ENCODE measurements at places on chromosomes 2 and 18. TPM values are rescaled to one million over a fixed set of nuclear protein-coding genes. Genes with fewer than 3 reads are reported as not detected.

DNA sequence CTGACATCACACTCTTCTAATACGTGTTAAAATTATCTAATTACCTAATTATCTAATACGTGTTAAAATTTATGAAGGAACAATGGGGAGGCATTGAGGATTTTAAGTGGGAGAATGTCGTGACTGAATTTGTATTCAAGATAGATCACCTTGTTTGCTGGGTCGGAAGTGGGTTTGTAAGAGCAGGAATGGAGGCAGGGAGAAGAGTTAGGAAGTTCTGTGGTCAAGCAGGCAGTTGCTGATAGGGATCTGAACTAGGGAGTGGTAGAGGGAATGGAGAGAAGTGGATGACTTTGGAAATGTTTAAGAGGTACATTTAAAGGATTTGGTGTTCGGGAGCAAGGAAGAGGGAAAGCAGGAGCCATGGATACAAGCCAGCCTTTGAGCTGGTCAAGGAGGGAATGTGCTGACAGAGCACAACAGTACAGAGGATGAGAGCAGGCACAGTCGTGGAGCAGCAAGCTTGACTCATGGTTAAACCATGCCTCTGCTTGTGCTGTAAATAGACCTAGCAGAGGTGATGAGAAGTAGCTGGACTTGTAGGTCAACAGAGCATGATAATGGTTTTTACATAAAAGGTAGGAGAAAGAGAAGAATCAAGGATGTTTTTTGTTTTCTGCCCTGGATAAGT, 16.2 kb downstream of the IL18RAP start:
- DNase-seq, result no peak

- DNase-seq, result no peak
Observed at GRCh38 chr2:236236559-236237452, 27.4 kb downstream of the ASB18 start.

Gene DPYSL5
- not detected for total RNA-seq

Gene FSHR
- not detected for total RNA-seq

- no peak for DNase-seq
Observed at GRCh38 chr2:225999692-226000091, 600.2 kb downstream of the NYAP2 start.

Gene MC5R
- total RNA-seq, result not detected

DNA sequence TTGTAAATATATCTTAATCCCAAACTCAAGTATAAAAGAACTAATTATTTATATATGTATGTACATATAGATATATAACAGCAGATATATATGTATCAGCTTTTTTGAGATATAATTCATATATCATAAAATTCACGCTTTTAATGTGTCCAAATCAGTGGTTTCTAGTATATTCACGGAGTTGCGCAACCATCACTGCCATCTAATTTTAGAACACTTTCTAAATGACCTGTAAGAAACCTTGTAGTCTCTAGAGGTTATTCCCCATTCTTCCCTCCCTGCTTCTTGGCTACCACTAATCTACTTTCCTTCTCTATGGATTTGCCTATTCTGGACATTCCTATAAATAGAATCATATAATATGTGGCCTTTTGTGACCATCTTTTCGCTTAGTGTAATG, 163.5 kb upstream of the TCF4 start:
- DNase-seq, result no peak

DNA sequence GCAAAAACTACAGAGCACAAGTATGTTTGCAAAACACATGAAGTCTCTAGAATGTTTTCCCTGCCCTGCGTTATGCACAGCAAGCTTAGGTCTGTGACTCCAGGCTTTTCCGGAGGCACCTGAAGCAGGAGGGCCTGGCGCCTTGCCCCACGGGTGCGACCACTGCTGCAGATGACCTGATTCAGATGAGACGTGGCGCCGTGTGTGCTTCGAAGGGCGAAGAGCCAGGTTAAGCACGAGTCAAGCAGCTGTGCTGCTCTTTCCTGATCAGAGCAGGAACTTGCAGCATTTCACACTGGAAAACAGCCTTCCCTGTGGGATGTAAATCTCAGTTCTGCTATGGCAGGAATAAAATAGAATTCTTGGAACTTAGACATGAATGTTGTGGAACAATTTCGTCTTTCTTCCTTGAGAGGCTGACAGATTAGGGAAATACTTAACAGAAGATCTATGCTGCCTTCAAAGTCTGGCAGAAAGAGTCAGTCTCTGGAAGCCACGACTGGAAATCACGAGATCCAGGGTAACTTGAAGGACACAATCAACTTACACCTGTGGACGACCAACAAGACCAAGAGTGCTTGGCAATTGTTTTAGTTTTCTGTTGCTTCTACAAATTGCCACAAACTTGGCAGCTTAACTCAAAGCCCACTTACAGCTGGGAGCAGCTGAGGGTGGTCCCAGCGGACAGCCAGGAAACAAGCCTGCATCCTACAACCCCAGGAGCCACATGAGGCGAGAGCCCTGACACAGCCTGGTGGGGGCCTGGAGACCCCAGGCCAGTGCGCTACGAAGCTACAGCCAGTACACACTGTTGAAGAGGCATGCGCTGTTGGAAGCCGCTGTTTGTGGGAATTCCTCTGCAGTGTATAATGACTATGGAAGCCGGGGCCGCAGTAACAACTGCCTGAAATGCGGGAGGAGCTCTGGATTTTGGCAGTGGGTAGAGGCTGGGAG, 42.9 kb downstream of the EIPR1 start:
- no peak for DNase-seq

DNA sequence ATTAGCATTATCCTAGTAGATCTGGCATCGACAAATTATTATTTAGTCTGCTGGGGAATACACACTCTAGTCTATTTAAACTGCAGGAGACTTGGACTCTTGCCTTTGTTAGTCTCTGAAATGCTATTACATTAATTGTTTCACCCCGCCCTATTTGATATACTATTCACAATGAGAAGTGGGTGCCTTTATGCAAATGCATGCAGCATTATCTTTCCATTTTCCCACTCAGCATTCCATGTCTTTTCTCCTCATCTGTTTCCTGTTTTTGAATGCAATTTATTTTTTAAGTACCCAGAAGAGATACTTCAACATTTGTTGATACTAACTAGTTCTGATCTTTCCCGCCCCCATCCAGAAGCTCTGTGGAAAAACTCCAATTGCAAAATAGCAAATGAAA, 395.3 kb upstream of the NXPH2 start:
- DNase-seq, result no peak

- no peak for DNase-seq
Observed at GRCh38 chr2:167424803-167425755, 536.8 kb downstream of the XIRP2 start.

- peak; percentile 4 for DNase-seq
Observed at GRCh38 chr2:177030451-177031105, 182.0 kb upstream of the HNRNPA3 start.

Measured in SK-MEL-5 (cell line).